ENCODE measurements at places on chromosomes 1 and 21. TPM values are rescaled to one million over a fixed set of nuclear protein-coding genes. Genes with fewer than 3 reads are reported as not detected.

DNA sequence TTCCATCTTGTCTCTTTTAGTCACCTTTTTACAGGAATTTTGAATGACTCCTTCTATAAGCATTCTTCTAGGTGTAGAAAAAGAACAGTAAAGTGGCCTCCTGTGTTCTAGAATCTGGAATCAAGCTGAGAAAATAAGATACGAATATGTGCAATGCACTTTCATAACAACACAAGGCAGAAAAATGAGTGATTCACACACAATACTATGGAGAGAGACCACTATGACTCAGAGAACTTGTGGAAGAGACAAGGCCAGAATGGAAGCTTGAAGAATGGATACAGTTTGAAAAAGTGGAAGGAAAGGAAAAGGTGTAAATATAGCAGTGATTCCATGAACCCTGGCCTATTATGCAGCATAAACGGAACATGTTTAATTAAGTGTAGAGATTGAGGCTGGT lies 57.1 kb upstream of the SAMSN1 start:
- no peak overlapping the region for H3K4me3 ChIP-seq
- H3K27ac ChIP-seq, result no peak overlapping the region
- DNase-seq, result no peak
- H3K27me3 ChIP-seq, result no peaks in the 10 kb centered on the region

GRCh38 chr1:239321877-239322276 lies 64.5 kb upstream of the CHRM3 start:
- no peak overlapping the region for H3K4me3 ChIP-seq
- H3K27me3 ChIP-seq, result no peaks in the 10 kb centered on the region
- no peak for DNase-seq
- no peak overlapping the region for H3K27ac ChIP-seq
- H3K36me3 ChIP-seq, result no peaks in the 10 kb centered on the region
- H3K4me1 ChIP-seq, result no peaks in the 10 kb centered on the region

DNA sequence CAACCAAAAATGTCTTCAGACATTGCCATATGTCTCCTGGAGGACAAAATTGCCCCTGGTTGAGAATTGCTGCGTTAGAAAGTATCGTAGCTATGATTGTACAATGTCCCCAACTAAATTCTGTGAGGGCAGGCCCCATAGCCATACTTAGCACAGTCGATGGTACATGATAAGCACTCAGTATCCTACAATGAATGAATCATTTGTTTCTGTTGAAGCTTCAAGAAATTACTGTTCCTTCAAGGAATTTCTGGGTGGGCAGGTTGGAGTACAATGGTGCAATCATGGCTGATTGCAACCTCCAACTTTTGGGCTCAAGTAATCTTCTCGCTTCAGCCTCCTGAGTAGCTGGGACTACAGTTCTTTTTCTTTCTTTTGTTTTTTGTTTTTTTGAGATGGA lies 4.7 kb downstream of the CAP1 start:
- DNase-seq, result no peak
- H3K27me3 ChIP-seq, result no peaks in the 10 kb centered on the region
- peaks cover 21% of the 10 kb centered on the region for H3K4me1 ChIP-seq
- no peak overlapping the region for H3K4me3 ChIP-seq
- no peaks in the 10 kb centered on the region for H3K36me3 ChIP-seq

DNA sequence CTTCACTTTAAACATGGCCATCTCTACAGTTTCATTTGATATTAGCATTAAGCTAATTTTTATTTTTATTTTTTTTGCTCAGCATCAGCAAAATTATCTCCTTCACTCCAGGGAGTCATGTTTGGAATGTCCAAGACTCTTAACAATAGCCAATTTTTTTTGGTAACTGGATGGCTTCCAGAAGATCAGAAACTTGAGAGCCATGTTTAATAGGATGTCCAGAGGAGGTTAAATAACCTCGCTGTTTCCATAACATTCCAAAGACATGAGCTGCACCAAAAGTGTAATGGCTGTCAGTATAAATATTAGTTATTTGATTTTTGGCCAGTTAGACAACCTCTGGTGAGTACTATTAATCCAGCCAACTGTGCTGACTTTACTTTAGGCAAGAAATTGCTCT lies 80.7 kb downstream of the DNTTIP2 start:
- no peak for DNase-seq
- no peaks in the 10 kb centered on the region for H3K4me1 ChIP-seq
- H3K4me3 ChIP-seq, result no peak overlapping the region
- no peak overlapping the region for H3K27ac ChIP-seq
- no peaks in the 10 kb centered on the region for H3K27me3 ChIP-seq

GRCh38 chr1:154874465-154874864 lies 4.4 kb upstream of the KCNN3 start:
- H3K36me3 ChIP-seq, result no peaks in the 10 kb centered on the region
- no peaks in the 10 kb centered on the region for H3K27me3 ChIP-seq

DNA sequence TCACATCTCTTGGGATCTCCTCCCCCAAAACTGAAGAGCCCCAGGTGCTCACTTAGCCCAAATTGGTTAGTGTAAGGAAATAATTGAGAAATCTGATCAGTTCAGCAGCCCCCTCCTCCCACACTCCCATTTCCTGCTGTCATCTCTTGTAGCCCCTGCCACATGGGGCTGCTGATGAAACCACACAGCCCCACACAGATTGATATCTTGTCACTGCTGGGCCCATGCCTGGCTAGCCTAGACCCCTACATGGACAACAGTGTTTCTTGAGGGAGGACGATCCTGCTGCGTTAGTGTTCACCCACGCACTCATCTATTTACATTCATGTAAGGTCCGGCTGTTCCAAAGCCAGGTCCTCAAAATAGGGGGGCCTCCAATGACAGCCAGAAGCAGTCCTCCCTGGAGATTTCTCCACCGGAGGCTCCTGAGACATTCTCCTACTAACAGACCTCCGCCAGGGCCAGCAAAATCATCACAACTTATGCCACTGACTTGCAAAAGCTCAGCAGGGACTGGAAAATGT lies 23.9 kb upstream of the RXRG start:
- H3K36me3 ChIP-seq, result no peaks in the 10 kb centered on the region
- no peak overlapping the region for H3K4me3 ChIP-seq
- no peaks in the 10 kb centered on the region for H3K4me1 ChIP-seq

DNA sequence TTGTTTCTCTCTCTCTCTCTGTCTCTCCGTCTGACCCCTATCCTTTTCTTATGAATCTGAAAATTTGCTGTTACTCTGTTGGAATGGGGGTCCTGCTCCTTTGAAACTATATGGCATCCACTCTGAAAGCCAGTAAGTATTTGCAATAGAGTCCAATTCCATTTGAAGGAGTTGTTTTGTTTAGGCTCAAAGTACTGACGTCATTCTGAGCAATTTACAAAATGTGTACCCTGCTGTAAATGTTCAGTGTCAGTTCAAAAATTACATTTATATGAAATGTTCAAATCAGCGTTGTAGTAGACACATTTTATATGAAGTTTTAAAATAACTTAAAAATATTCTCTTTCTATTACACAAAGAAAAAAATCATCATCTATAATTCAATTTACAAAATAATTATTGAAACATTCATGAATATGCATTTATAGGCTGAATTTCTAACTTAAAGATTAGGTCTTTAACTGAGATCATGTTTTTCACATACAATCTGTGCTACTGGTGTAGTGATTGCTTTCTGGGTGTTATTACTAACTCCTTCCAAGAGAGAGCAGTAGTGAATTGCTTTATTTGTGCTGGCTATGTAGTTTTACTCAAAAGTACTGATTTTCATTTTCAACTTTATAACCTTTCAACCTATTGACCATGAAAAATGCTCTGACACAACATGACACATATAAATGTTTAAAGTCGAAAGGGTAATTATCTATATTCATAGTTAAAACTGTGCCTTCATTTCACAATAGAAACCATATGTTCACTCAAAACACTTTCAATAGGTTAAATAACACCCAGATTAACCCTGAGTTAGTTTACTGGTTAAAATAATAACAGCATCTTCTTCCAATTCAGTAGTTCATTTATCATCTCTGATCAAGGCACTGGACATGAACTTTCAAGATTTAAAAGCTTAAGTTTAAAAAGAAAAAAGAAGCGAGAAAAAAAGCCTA lies 253.1 kb upstream of the ADGRL4 start:
- no peaks in the 10 kb centered on the region for H3K4me1 ChIP-seq
- no peak overlapping the region for H3K27ac ChIP-seq
- H3K36me3 ChIP-seq, result no peaks in the 10 kb centered on the region
- no peak overlapping the region for H3K4me3 ChIP-seq
- DNase-seq, result no peak
- H3K27me3 ChIP-seq, result no peaks in the 10 kb centered on the region

GRCh38 chr21:16642353-16642752 lies 870.5 kb upstream of the CXADR start:
- H3K4me1 ChIP-seq, result no peaks in the 10 kb centered on the region
- H3K4me3 ChIP-seq, result no peak overlapping the region
- peak overlapping the region; percentile 3 for H3K27ac ChIP-seq
- no peaks in the 10 kb centered on the region for H3K27me3 ChIP-seq

GRCh38 chr1:49854741-49855140 lies 169.0 kb downstream of the AGBL4 start:
- H3K4me1 ChIP-seq, result no peaks in the 10 kb centered on the region
- H3K27me3 ChIP-seq, result no peaks in the 10 kb centered on the region
- no peak overlapping the region for H3K27ac ChIP-seq
- H3K4me3 ChIP-seq, result no peak overlapping the region
- no peaks in the 10 kb centered on the region for H3K36me3 ChIP-seq
- DNase-seq, result no peak

The IPO13 gene
- 6.9 TPM for total RNA-seq

The SAMD13 gene
- total RNA-seq, result not detected

The DPT gene
- total RNA-seq, result 43.7 TPM
